Transverse colon (tissue), 4 donors: ENCODE measurements at places on chromosomes 1 and 21. TPM values are rescaled to one million over a fixed set of nuclear protein-coding genes. Genes with fewer than 3 reads are reported as not detected.

The SPRR2F gene
- total RNA-seq = not detected

The S100A3 gene
- not detected for total RNA-seq

The CFHR5 gene
- total RNA-seq = not detected

The AIRE gene
- not detected for total RNA-seq

The ADORA1 gene
- 1.3 TPM for total RNA-seq

- DNase-seq = no peak
These were observed 16.7 kb downstream of the SNIP1 start for GRCh38 chr1:37537378-37537777.

- no peak for DNase-seq
These were observed 12.6 kb downstream of the FALEC start for GRCh38 chr1:150528196-150528595.

DNA sequence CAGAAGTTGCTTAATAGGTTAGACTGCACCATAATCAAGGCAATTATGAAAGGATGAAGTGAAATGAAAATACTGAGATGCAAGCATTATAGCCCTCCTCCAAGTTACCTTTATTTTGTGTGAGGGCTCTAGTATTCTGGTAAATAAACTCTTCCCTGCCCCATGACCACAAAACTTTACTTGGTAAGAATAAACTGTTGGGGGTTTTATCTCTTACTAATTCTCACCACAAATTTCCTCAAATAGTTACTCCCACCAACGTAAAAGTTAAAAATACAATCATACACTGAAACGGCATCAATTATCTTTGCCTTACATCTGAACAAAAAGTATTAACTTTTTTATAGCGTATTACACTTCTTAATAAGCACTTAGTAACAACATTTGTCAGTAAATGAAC, 29.5 kb downstream of the C21orf91 start:
- no peak for DNase-seq

GRCh38 chr1:26124418-26125331, 13.1 kb downstream of the PDIK1L start:
- no peak for DNase-seq

DNA sequence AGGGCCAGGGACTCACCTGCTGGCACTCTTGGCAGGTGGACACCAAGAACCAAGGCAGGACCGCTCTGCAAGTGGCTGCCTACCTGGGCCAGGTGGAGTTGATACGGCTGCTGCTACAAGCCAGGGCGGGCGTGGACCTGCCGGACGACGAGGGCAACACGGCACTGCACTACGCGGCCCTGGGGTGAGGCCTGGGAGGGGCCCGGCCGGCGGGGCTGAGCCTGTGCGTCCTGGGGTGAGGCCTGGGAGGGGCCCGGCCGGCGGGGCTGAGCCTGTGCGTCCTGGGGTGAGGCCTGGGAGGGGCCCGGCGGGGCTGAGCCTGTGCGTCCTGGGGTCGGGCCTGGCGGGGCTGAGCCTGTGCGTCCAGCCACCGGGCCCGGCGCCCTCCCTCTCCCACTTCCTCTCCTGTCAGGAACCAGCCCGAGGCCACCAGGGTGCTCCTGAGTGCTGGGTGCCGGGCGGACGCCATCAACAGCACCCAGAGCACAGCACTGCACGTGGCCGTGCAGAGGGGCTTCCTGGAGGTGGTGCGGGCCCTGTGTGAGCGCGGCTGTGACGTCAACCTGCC, 4.6 kb upstream of the MMP23B start:
- DNase-seq = peak; percentile 88

GRCh38 chr1:220770245-220770913, 16.3 kb upstream of the MTARC1 start:
- DNase-seq = no peak

- no peak for DNase-seq
These were observed 148.0 kb downstream of the ROR1 start for GRCh38 chr1:63921802-63922201.

DNA sequence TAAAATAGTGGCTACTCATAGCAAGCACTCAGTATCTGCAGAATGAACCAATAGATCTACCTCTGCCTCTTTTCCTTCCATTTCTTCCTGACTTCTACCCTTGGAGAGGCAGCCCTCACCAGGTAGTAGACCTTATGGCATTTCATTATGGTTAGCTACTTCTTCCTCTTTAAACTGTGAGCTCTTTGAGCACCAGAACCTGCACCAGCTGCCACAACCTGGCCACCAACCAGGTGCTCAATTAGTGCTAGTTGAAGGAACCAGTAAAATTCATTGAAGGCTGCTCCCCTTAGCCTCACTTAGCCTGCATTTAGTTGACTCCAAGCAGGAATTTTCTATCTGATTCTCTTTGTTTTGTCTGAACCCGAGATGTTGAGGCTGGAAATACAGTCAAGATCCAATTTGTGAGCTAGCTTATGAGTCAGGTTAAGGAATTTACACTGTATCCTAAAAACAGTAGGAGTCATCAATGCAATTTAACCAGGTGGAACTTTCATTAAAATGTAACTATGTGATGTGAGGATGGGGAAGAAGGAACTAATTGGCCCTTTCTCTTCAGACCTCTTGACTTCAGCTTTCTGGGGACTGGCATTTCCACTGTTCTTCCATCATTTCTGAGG, 81.5 kb upstream of the UBE2U start:
- no peak for DNase-seq
